Stimulated activated CD4-positive, alpha-beta T cell treated with anti-CD3 and anti-CD28 coated beads, Interleukin-4, amount 100 ng/mL, for 48 hours (primary cell): ENCODE measurements at places on chromosomes 6 and 20.
A peak's percentile ranks its signal among the peaks of the same experiment; 100 is the strongest.

DNA sequence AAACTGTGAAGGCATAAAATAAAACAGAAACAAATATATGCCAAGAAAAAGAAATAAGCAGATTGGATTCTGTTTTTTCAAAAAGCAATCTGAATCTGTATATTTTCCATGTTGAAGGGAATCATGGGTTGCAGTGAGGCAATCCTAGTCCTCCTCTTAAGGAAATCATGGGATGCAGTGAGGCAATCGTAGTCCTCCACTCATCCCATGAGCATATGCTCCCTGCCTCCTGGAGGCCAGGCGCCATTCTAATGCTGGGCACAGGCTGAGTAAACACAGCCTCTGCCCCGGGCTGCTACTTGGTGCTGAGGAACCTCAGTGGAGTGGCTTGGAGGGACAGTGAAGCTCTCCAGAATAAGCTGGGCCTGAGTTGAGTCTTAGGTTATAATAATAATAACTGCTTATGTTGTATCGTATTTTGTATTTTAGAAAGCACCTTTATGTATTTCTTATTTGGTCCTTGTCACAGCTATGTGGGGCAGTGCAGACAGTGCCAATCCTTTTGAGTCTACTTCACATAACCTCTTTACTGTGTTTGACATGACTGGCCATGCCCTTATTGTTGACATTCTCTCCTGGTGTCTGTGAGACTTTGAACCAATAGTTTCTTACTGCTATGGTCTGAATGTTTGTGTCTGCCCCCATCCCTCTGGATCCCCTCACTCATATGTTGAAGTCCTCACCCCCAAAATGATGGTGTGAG lies 56.6 kb upstream of the CITED2 start:
- DNase-seq, result no peak

DNA sequence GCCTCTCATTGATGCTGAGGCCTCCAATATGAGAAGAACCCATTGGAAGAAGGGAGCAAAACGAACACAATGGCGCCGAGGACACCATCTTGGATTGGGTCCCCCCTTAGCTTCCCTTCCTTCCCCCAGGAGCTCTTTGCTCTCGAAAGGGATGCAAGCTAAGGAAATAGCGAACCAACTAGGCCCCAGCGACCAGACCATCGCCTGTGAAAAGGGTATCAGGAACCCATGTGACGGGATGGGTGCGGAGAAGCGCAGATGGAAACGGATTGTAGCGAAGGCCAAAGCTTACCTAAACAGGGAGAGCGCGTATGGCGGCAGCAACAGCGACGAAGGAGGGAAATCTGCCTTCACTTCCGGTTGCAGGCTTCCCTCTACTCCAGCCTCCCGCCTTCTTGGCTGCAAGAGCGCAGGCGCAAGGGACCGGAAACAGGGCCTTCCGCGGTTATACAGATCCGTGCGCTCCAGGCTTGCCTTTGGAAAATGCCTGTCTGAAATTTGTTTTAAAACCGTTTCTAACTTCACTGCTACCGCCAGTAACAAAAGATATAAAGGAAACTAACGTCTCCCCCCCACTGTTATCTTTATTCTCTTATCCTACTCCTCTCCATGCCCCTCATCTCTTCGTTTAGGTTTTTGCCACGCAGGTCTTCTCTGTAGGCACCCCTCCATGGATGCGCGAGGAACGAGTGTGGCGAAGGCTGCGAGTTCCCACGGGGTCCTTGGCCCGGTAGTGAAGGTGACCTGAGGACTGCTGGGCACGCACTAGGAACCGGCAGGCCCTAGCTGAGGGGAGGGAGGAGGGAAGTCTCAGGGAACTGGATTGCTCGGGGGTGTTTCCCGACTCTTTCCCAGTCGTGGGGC lies at the start of gene DDX39B:
DDX39B (minus strand) TSS at position 346 of the 864 bp plus-strand sequence. CDS start 1,471 bp downstream, outside the sequence.
- peak; percentile 83 for DNase-seq

GRCh38 chr6:163437466-163437865 lies 22.9 kb downstream of the QKI start:
- no peak for DNase-seq

DNA sequence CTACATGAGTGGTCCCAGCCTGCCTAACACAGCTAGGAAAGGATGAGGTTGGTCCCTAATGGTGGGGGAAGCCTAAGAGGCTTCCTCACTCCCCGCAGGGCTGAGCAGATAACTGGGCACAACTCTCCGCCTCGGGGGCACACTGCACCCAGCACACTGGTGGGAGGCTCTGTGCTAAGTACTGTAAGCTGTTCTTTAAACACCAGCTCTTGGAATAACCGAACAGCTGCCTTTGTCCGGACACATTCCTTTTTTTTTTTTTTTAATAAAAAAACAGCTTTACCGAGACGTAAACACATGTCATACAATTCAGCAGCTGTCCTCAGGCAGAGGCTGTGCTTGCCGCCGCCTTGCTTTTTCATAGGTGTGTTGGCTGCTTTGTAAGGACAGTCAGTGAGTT lies 6.9 kb downstream of the PSMG4 start:
- no peak for DNase-seq

DNA sequence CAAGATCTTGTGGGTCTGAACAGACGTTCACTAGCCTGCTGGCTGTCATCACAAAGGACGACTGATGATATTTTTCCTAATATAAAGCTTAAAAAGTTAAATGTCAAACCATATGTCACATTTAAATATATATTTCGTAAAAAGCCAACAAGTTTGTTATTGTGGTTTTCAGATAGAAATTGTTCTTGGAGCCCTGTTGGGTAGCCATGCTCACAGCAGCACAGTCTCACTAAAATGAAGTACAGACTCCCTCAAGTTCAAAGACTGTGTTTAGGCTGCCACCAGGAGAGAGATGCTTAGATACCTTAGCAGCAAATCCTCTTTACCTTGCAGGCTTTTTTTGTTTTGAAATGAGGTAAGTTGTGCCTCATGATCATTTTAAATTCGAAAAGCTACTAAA lies 17.8 kb downstream of the EEF1E1 start:
- DNase-seq, result no peak

DNA sequence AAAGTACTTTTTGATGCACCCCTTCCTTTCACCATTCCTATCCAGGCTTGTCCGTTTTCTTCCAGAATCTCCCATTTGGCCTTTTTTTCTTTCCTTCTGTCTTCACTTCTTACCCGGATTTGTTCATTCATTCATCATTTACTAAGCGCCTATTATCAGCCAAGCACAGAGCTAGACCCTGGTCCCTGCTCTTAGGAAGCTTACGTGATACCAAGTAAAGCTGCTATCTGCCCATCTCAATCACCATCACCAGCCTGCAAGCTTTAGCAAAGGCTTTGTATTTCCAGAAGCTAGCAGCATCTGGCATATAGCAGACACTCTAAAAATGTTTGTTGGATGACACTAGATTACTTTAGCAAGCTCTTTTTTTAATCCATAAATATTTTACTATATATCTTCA lies 4.8 kb downstream of the NDRG3 start:
- no peak for DNase-seq

DNA sequence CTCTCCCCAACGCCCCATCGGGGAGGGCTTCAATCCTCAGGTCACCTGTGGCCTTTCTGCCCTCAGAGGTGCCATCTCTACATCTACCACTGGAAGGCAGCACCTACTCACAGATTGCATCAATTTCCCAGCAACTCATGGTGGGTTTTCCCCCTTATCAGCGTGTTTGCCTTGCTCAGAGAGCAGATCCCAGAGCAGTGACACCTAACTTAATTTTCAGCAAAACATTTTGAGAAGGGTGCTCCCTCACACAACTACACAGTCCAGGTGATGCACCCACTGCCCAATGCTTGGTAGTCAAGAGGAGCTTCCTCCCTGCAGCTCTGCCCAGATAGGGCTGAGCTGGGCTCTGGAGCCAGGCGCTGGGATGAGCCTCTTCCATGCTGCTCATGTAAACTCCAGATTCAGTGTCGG lies 48.2 kb downstream of the PLG start:
- DNase-seq, result no peak
